ENCODE measurements at places on chromosomes 16 and 17. TPM values are rescaled to one million over a fixed set of nuclear protein-coding genes. Genes with fewer than 3 reads are reported as not detected.

ZFHX3 gene
- total RNA-seq = 2.2 TPM

SLC16A11 gene
- total RNA-seq = not detected

ATP2C2 gene
- total RNA-seq = not detected

CD300H gene
- total RNA-seq = not detected

CLEC19A gene
- total RNA-seq = not detected

SGSM2 gene
- total RNA-seq = 33.5 TPM

CSH2 gene
- not detected for total RNA-seq

TMEM132E gene
- total RNA-seq = not detected

FBXO47 gene
- not detected for total RNA-seq

HBM gene
- total RNA-seq = not detected

CARD14 gene
- 23.2 TPM for total RNA-seq

TMEM100 gene
- total RNA-seq = 10.7 TPM

KRT32 gene
- not detected for total RNA-seq

NLRC3 gene
- not detected for total RNA-seq

TBC1D3B gene
- 0.74 TPM for total RNA-seq

RAMP2 gene
- total RNA-seq = not detected

CDH3 gene
- total RNA-seq = not detected

KRTAP2-3 gene
- total RNA-seq = not detected

C17orf50 gene
- not detected for total RNA-seq

FOXF1 gene
- total RNA-seq = not detected

TRIM25 gene
- 15.2 TPM for total RNA-seq

TERB1 gene
- total RNA-seq = not detected

ANKRD40CL gene
- not detected for total RNA-seq

ALDH3A1 gene
- total RNA-seq = not detected

NUPR1 gene
- total RNA-seq = 64.9 TPM

RAC3 gene
- 45.8 TPM for total RNA-seq

GP1BA gene
- total RNA-seq = not detected

KCNG4 gene
- total RNA-seq = 3.5 TPM

SEPHS2 gene
- 7.9 TPM for total RNA-seq

MRPS7 gene
- total RNA-seq = 184 TPM

MTMR4 gene
- 62.3 TPM for total RNA-seq

MAP2K6 gene
- total RNA-seq = 12.8 TPM

CES1 gene
- 2.3 TPM for total RNA-seq

PLA2G10 gene
- total RNA-seq = not detected

CKLF gene
- 87.6 TPM for total RNA-seq

CA4 gene
- total RNA-seq = not detected

KRTAP1-4 gene
- not detected for total RNA-seq

CTRL gene
- 2.6 TPM for total RNA-seq

ITGAL gene
- total RNA-seq = not detected

CTF1 gene
- total RNA-seq = 0.13 TPM

GGT6 gene
- total RNA-seq = not detected

GNAO1 gene
- total RNA-seq = 3.7 TPM

RAB11FIP4 gene
- total RNA-seq = 50.4 TPM

PRDM7 gene
- 6.2 TPM for total RNA-seq

KCNJ12 gene
- total RNA-seq = 0.48 TPM

KRT13 gene
- total RNA-seq = not detected

LRRC36 gene
- 1.1 TPM for total RNA-seq

FBXL16 gene
- 7.3 TPM for total RNA-seq

TP53TG3E gene
- total RNA-seq = not detected

VASN gene
- total RNA-seq = 0.03 TPM

SLC2A4 gene
- total RNA-seq = 0.79 TPM

TMEM106A gene
- total RNA-seq = 1.3 TPM

TSPOAP1 gene
- not detected for total RNA-seq

KRTAP2-2 gene
- total RNA-seq = not detected

BTBD17 gene
- total RNA-seq = not detected

ZFPM1 gene
- total RNA-seq = 0.29 TPM

GFER gene
- total RNA-seq = 29.2 TPM

TEKT5 gene
- total RNA-seq = not detected

CA5A gene
- not detected for total RNA-seq
